ENCODE measurements at places on chromosomes 12 and 14.

- no peak for DNase-seq
These were observed 19.5 kb downstream of the PTGDR start for GRCh38 chr14:52286661-52287649.

GRCh38 chr12:109718390-109718789, 4.8 kb downstream of the FAM222A start:
- DNase-seq = no peak

DNA sequence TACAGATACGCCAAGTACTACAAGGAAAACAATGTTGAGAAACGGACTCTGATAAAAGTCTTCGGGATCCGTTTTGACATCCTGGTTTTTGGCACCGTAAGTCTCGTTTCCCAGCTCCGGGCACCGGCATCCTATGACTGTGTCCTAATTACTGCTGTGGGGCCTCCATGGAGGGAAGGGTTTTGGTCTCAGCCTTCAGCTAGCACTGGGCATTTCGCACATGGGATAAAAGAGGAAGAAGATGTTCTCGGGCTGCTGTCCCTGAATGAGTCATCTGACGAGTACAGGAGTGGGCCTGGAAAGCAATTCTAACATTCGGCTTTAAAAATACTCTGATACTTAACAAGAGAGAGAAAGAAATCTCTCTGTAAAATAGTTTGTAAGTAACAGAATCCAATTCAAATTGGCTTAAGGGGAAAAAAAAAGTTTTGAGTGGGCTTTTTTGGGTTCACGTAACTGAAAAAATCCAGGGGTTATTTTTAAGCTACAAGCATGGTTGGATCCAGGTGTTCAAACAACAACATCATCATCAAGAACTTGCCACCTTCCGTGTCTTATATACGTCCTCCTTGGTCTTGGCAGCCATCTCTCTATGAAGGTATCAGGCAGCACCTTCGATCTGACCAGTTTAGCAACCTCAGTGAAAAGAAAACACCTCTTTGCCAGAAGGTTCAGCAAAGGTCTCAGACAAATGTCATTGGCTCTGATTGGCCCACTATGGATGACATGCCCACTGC, 34.4 kb upstream of the P2RX4 start:
- no peak for DNase-seq

GRCh38 chr12:119181202-119181601, 2.5 kb downstream of the HSPB8 start:
- DNase-seq = no peak

DNA sequence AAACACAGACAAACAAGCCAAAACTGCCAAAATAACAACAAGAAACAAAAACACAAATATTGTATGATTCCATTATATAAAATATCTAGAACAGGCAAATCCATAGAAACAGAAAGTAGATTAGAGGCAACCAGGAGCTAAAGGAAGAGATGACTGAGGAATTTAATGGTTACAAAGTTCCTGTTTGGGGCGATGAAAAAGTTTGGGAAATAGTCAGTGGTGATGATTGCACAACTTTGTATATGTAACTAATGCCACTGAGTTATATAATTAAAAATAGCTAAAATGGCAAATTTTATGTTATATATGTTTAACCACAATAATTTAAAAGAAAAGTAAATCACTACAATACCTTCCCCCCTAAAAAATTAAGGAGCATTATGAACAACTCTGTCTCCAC, 24.5 kb downstream of the GNPTAB start:
- no peak for DNase-seq

Measured in lung (tissue), 17 donors.